NK-92 treated with Interleukin-12 subunit alpha and Interleukin-12 subunit beta, amount 100 ng/mL, for 24 hours (cell line): ENCODE measurements at places on chromosomes 1 and 21.

- no peak for DNase-seq
These were observed 217.5 kb upstream of the PLXNA2 start for GRCh38 chr1:208461680-208462079.

DNA sequence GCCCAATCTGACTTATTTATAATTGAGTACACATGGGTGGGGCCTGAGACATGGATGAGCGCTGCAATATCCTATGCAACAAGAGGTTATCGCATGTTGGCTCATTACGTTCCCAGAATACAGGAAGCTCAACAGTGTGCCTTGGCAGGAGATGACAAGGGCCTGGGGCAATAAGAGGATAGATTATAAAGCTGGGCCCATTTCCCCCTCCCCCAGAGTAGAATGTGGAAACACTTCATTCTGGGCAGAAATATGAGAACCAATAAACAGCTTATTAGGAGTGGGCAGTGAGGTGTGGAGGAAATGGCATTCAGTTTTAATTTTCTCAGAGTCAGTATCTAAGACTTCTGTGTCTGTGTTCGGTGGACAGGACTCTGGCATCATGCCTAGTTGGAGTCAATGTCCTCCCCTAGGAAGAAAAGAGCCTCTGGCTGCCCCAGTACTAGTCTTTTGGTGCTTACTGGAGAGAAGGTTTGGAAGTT lies 92.8 kb downstream of the PIK3R3 start:
- DNase-seq = no peak

- DNase-seq = no peak
These were observed 189.6 kb downstream of the SMYD3 start for GRCh38 chr1:246317332-246318035.

DNA sequence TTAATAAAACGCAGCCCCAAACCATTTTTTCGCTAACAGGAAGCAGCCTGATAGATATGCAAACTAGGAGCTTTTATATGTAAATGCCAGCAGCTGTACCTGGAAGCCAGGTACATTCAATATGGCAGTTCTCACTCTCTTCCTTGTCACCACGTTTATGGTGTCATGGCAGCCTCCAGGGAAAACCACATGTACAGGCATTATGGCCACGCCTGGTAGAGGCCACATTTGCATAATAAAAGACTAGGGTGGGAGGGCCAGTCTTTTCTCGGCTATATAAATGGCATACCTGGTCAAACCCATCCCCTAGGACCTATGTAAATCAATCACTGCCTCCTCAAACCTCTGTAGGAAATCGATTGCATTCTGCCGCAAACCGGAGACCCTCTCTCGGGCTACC lies 247.5 kb downstream of the NEGR1 start:
- DNase-seq = no peak

- DNase-seq = no peak
These were observed 7.8 kb downstream of the CLDN19 start for GRCh38 chr1:42732126-42732680.

DNA sequence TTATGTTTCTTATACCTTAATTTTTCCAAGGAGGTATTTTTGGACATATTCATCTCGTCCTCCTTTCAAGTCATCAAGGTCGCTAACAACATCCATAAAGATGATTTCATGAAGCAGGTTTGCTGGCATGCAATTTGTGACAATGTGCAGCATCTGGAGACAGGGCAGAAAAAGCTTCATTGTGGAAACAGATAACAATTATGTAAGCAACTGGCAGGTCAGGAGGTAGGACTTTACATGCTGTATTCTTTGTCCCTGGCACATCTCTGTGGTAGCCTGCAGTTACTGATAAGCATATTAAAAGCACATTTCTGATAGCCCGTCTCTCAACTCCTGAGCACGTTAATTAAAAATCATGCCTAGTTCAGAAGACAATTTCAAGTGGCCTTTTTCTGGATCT lies 156.8 kb downstream of the LEPR start:
- DNase-seq = no peak

DNA sequence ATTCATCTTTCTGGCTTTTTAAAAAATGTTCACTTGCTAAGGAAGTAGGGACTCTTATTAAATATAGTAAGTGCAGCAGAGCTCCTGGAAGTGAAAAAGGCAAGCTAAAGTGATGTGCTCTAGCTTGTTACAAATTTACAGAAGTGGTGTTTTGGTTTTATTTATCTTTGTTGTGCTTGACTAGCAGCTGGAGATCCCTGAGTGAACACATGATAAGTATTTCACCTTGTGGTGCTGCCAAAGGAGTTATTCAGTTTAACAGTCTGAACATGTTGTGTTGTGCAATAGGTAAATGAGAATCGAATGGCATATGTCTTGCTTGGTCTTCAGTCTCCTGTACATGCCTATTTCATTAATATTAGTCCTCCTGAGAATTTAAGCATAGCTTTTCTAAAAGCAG lies 315.7 kb downstream of the TPR start:
- no peak for DNase-seq

GRCh38 chr1:85445906-85446305 lies 19.1 kb downstream of the DDAH1 start:
- DNase-seq = no peak

DNA sequence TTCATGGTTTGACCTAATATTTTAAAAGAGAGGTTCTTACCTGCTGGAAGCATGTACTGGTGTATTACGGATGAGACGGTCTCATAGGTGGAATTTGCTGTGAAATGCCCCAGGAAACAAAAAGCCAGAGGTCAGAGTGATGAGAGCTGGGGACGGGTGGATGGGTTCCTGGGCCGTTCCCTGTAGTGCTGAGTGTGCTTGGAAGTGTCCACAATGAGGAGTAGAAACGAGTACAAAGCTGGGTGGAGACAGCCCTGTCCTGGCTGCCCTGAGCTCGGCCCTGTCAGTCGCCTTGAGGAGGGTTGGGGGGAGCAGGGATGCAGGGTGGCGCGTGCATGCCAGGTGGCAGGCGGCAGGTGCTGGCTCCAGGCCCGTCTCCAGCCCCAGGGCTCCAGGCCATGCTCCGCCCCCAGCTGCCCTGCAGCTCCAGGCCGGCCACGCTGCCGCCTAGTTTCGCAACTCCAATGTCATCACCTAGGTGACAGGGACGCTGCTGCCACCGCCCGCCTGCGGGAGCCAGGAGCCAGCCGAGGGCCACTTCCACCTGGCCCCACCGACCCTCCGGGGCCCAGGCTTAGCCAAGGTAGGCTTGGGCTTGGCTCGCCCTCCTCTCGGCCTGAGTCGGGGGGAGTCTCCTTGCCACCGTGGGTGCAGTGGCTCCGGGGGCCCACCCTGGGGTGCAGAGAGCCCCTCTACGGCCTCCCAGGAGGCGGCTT lies 16.4 kb downstream of the TP73 start:
- DNase-seq = no peak

DNA sequence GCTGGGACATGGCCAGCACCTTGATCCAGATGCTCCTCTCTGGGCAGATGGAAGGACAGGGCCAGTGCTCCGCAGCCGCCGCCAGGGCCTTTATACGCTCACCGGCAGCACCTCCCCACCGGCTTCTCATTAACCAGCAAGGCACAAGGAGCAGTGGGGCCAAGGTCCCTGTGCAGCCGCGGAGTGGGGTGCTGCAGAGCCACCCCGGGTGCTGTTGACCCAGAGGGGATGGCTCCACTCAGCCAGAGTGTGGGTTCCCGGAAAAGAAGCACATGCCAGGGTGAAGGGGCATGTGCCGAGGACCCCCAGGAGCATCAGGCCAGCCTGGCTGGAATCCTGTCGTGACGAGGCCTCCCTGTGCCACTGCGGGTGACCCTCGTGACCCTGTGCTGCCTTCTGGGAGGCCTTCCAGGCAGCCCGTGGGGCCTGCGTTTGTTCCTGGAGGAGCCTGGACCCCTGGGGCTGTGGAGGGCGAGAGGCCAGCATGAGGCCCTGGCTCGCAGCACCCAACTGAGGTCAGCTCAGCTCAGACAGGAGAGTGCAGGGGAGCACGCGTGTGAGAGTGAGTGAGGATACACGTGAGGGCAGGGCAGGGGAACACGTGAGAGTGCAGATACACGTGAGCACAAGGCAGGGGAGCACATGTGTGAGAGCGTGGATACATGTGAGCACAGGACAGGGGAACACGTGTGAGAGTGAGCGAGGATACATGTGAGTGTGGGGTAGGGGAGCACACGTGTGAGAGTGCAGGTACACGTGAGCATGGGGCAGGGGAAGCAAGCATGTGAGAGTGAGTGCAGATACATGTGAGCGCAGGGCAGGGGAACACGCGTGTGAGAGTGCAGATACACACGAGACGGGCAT lies at the start of gene FTCD:
Gene FTCD, minus strand, starts transcription at position 66 of the 864 bp plus-strand sequence. Its CDS starts 56 bp downstream, at position 10.
- no peak for DNase-seq

- DNase-seq = no peak
These were observed 230.2 kb downstream of the PRDM2 start for GRCh38 chr1:13930151-13930550.

DNA sequence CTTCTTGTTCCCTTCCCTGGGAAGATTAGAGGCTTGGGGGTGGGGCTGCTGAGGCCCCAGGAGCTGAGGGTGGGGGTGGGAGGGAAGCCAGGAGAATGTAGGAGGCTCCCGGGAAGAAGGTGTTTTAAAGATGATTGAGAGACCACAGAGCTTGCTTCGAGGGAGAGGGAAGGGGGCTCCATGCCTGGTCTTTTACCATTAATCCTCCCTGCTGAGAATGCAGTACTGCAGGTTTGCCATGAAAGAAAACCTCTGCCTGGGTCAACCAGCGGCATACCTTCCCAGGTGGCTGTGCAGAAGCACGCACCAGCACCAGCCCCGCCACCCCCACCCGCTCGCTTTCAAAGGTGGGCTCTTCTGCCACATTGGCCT lies 15.4 kb downstream of the ABCA4 start:
- DNase-seq = no peak

DNA sequence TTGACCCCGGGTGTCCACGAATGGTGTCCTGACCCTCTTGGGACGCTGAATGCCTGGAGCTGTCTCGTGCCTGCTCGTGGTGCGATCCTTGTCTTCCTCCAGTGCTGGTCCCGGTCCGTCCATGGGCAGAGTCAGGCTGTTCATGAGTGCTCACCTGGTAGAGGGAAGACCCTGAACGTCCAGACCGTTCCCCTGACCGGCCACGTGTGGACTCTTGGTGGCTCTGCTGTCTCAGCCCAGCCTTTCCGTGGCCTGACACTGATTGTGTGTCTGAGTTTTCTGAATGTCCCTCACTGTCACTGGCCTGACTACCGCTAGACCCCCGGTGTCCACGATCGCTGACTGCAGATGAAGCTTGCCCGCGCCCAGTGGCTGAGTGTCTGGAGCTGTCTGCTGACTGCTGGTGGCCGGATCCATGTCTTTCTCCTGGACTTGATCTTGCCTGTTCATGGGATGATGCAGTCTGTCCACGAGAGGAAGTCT lies 11.7 kb downstream of the FLG start:
- no peak for DNase-seq

- no peak for DNase-seq
These were observed 120.5 kb downstream of the LACTBL1 start for GRCh38 chr1:22852144-22852655.

GRCh38 chr1:201383647-201384405 lies 6.3 kb upstream of the TNNT2 start:
- DNase-seq = no peak

DNA sequence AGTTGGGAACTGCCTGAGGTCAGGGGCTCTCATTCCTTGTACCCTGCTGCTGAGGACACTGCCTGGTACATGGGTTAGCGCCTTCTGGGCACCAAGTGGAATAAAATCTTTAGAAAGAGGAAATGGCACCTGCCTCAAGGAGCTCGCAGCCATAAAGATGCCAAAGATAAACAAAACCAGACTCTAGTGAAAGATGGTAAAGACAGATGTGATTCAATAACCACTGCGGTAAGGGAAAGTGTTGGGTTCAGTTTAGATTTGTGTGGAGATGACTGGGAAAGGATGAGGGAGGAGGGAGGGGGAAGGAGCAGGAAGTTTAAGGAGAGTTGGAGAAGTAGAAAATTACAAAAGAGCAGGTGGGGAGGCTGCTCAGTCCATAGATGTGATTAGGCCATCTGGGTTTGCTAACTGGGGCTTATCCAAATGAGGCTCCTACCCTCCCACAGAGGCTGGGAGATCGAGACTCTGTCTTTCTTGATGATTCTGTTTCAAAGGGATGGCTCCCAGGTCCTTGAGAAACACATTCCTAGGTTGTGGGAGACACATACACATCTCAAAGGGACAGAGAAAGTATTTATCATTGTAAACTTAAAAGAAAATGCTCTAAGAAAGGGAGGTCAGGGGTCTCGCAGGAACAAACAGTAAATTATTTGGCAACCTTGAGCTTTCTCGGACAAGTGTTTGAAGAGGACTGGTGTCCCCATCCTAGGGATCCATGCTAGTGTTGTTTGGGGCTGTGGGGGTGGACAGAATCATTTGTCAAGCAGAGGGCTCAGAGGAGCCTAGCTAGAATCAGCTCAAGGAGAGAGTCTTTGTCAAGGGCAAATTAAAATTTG lies 65.7 kb upstream of the MORC3 start:
- DNase-seq = no peak

DNA sequence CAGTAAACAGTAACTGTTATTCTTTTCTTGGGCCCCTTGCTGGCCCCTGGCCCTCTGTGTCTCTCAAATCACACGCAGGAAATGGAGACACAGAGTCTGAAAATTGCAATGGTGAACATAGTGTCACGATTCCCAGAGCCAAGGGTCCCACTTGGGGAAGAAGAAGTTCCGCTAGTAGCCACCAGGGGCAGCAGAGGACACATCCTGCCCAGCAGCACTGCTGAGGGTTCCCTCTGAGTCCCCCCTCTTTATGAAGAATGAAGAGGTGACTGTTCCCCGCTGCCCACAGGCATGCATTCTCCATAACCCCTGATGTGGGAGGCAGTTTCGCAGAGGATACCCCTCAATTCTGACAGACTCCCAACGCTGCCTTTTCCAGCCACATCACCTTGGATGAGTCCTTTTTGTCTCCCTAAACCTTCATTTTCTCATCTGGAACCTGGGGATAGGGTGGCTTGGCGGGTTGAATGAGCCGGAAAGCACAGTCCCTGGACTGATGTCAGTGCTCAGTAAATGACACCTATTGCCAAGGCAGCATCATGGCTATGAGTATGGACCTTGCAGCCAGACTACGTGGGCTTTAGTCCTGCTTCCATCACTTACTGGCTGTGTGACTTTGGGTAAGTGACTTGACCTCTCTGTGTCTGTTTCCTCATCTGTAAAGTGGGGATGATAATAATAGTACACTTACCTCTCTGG lies 238.0 kb upstream of the TMEM51 start:
- DNase-seq = peak; percentile 4

DNA sequence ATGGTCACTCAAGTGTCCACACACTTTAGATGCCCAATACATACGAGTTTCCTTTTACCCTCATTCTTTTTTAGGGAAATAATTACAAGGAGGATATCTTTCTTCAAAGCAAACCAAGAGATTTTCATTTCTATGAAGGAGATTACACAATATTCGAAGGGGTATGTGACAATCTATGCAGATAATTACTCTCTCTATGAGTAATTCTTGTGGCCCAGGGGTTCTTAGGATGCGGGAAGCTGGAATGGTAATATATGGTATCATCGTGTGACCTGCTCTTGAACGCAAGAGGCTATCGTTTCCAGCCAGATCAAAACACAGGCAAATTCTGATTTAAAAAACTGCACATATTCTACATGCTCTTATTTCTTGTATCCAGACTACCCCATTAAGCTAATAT lies 14.6 kb downstream of the DSCAM start:
- no peak for DNase-seq

DNA sequence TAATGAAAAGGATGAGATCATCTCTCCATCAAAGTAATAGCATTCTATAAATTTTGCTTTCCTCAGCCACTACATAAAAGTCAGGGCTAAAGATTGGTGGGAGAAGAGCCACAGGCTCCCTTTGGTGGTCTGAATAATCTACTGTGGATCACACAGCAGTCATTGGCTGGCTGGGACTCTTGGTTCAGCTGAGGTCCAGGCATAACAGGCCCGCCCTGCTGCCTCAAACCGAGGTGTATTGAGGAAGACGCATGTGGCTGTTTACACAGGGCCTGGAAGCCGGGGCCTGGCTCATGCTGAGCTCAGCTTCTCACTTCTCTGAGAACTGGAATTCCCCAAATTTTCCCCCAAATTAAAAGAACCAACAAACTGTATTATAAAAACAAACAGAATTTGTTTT lies 139.2 kb downstream of the PTPRC start:
- no peak for DNase-seq
